ENCODE measurements at places on chromosomes 3 and 15. TPM values are rescaled to one million over a fixed set of nuclear protein-coding genes. Genes with fewer than 3 reads are reported as not detected.

PRICKLE2 gene
- 5.0 TPM for total RNA-seq

EHHADH gene
- total RNA-seq: 12.3 TPM

TIMP4 gene
- 18.6 TPM for total RNA-seq

PDZRN3 gene
- total RNA-seq: 64.8 TPM

FBXL22 gene
- 23.4 TPM for total RNA-seq

Data from heart left ventricle (tissue), 16 donors.